ENCODE measurements at places on chromosomes 3 and 15. TPM values are rescaled to one million over a fixed set of nuclear protein-coding genes. Genes with fewer than 3 reads are reported as not detected.
A peak's percentile ranks its signal among the peaks of the same experiment; 100 is the strongest.

DNA sequence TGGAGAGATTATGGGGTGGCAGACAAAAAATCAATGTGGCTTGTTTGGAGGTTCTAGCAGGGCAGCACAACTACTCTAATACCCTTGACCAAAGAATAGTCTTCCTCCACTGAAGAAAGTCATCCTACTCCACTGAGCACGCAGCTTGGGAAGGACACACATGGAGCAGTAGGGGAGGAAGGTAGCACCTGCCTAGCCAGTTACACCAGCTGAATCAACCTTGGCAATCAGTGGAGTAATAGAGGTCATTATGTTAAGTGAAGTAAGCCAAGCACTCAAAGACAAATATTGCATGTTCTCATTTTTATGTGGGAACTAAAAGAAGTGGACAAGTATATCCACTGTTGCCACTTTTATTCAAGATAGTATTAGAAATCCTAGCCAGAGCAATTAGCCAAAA, 555.8 kb upstream of the ALCAM start:
- H3K4me3 ChIP-seq = no peak overlapping the region
- no peaks in the 10 kb centered on the region for H3K27me3 ChIP-seq
- H3K27ac ChIP-seq = no peak overlapping the region
- no peaks in the 10 kb centered on the region for H3K4me1 ChIP-seq
- no peaks in the 10 kb centered on the region for H3K36me3 ChIP-seq

SYNM gene
- 1.3 TPM for total RNA-seq

- no peak overlapping the region for H3K27ac ChIP-seq
- H3K4me3 ChIP-seq = no peak overlapping the region
- H3K27me3 ChIP-seq = no peaks in the 10 kb centered on the region
- DNase-seq = no peak
- no peaks in the 10 kb centered on the region for H3K4me1 ChIP-seq
Observed at GRCh38 chr3:191441687-191442086, 19.3 kb upstream of the PYDC2 start.

DNA sequence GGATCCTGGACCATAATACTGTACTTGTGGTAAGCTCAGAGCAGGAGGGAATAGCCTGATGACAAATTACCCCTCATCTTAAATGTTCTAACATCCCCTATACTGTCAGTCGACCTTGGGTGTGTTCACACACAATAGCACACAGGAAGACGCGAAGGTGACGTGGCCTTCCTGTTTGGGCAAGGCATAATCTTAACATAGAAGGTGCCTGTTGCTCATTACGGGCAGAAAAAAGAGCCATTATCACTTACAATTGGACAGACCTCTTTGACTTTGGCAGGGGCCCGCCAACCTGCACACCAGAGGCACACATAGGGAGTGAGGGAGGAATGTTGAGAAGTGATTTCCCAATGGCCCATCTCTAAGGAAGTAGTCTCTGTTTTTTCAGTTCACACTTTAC, 144.2 kb downstream of the ANO10 start:
- H3K27me3 ChIP-seq = no peaks in the 10 kb centered on the region
- peak overlapping the region; percentile 35 for H3K4me3 ChIP-seq
- peak overlapping the region; percentile 91 for H3K27ac ChIP-seq
- H3K4me1 ChIP-seq = peaks cover 45% of the 10 kb centered on the region
- DNase-seq = peak; percentile 83

GRCh38 chr3:125357032-125357658, 18.0 kb downstream of the ZNF148 start:
- H3K27me3 ChIP-seq = no peaks in the 10 kb centered on the region
- H3K4me1 ChIP-seq = peaks cover 54% of the 10 kb centered on the region
- peak overlapping the region; percentile 78 for H3K27ac ChIP-seq
- peak; percentile 69 for DNase-seq

SYNPR gene
- total RNA-seq = not detected

IMP3 gene
- total RNA-seq = 46.1 TPM

ACY1 gene
- total RNA-seq = 68.9 TPM

DNA sequence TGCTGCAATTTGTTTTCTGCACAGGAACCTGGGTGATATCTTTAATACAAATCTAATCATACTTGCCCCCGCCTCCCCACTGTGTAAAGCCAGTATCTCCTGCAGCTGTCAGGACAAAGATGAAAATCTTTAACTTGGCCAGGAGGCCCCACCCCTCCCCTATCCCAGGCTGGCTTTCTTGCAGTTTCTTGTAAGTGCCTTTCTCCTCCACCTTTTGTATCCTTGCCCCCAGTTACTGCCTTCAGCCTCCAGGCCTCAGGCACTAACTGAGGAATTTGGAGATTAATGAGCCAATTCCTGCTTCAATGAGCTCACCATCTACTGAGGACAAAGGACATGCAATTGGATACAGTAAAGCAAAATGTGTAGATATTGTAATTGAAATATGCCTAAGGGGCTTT, 6.5 kb downstream of the GCSAM start:
- peak overlapping the region; percentile 59 for H3K27ac ChIP-seq
- peaks cover 19% of the 10 kb centered on the region for H3K36me3 ChIP-seq
- DNase-seq = no peak
- H3K27me3 ChIP-seq = no peaks in the 10 kb centered on the region
- H3K4me3 ChIP-seq = peak overlapping the region; percentile 20
- peaks cover 55% of the 10 kb centered on the region for H3K4me1 ChIP-seq

- peaks cover 3% of the 10 kb centered on the region for H3K27me3 ChIP-seq
- H3K4me3 ChIP-seq = no peak overlapping the region
- no peaks in the 10 kb centered on the region for H3K4me1 ChIP-seq
- H3K27ac ChIP-seq = no peak overlapping the region
- DNase-seq = no peak
Observed at GRCh38 chr15:78363381-78363734, 23.2 kb downstream of the CRABP1 start.

GRCh38 chr3:107740992-107741896, 218.5 kb downstream of the BBX start:
- H3K36me3 ChIP-seq = no peaks in the 10 kb centered on the region
- DNase-seq = no peak
- no peaks in the 10 kb centered on the region for H3K4me1 ChIP-seq
- H3K4me3 ChIP-seq = no peak overlapping the region
- no peak overlapping the region for H3K27ac ChIP-seq
- no peaks in the 10 kb centered on the region for H3K27me3 ChIP-seq

IGSF11 gene
- 0.12 TPM for total RNA-seq

DNA sequence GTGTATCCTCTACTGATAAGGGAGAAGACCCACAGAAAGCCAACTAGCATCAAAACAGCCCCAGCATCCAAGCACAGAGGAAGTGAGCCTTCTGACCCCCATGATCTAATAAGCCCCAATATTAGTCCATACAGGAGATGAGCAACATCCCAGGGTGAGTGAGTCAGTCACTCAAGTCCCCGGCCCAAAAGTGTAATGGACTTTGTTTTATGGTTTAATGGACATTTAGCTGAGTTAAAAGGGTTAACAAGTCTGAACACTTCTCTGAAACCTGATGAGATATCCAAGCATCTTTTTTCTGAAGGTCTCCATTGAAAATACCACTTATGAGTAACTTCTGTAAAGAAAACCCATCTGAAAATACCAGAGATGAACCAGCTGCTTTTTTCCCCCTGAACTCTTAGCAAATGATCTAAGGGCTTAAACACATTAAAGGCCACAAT, 115.6 kb downstream of the GREM1 start:
- no peak overlapping the region for H3K27ac ChIP-seq
- no peaks in the 10 kb centered on the region for H3K4me1 ChIP-seq
- H3K4me3 ChIP-seq = no peak overlapping the region
- peaks cover 11% of the 10 kb centered on the region for H3K27me3 ChIP-seq
- H3K36me3 ChIP-seq = no peaks in the 10 kb centered on the region

GRK7 gene
- not detected for total RNA-seq

BFSP2 gene
- not detected for total RNA-seq

DNA sequence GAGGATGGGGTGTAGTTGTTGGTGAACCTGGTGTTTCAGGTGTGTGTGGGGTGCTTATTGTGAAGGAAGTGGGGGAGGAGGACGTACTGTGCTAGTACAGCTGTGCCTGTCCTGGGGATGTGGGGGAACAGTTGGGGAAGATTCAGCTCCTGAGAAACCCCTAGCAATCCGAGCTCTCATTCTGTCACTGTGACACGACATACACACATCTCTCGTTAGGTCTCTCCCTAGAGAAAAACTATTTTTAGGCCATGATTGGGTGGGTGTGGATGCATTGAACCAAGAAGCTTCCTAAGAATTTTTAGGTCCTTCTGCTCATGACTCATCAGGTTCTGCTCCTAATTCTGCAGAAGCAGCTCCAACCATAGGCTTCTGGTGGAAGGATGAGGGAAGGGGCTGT, 54.3 kb downstream of the SLC30A4 start:
- H3K27ac ChIP-seq = no peak overlapping the region
- H3K4me1 ChIP-seq = no peaks in the 10 kb centered on the region
- no peaks in the 10 kb centered on the region for H3K36me3 ChIP-seq
- no peak for DNase-seq

POC1A gene
- total RNA-seq = 32.7 TPM

GRCh38 chr15:80536716-80537115, 132.5 kb downstream of the ARNT2 start:
- no peaks in the 10 kb centered on the region for H3K36me3 ChIP-seq
- H3K4me1 ChIP-seq = no peaks in the 10 kb centered on the region
- no peak for DNase-seq
- H3K27ac ChIP-seq = no peak overlapping the region
- no peak overlapping the region for H3K4me3 ChIP-seq

ESYT3 gene
- 1.1 TPM for total RNA-seq

- no peaks in the 10 kb centered on the region for H3K36me3 ChIP-seq
- H3K27me3 ChIP-seq = no peaks in the 10 kb centered on the region
- H3K4me3 ChIP-seq = no peak overlapping the region
- peaks cover 28% of the 10 kb centered on the region for H3K4me1 ChIP-seq
Observed at GRCh38 chr15:67105065-67105951, 39.9 kb downstream of the SMAD3 start.

GRCh38 chr3:103873021-103873420, 1438.2 kb downstream of the ZPLD1 start:
- H3K27me3 ChIP-seq = no peaks in the 10 kb centered on the region
- no peak overlapping the region for H3K27ac ChIP-seq
- no peak for DNase-seq
- H3K36me3 ChIP-seq = no peaks in the 10 kb centered on the region

UBAP1L gene
- total RNA-seq = 1.9 TPM

- H3K4me1 ChIP-seq = no peaks in the 10 kb centered on the region
- H3K36me3 ChIP-seq = no peaks in the 10 kb centered on the region
- H3K27ac ChIP-seq = no peak overlapping the region
- H3K27me3 ChIP-seq = no peaks in the 10 kb centered on the region
- no peak overlapping the region for H3K4me3 ChIP-seq
Observed at GRCh38 chr3:14822670-14823390, 4.1 kb downstream of the FGD5 start.

DNA sequence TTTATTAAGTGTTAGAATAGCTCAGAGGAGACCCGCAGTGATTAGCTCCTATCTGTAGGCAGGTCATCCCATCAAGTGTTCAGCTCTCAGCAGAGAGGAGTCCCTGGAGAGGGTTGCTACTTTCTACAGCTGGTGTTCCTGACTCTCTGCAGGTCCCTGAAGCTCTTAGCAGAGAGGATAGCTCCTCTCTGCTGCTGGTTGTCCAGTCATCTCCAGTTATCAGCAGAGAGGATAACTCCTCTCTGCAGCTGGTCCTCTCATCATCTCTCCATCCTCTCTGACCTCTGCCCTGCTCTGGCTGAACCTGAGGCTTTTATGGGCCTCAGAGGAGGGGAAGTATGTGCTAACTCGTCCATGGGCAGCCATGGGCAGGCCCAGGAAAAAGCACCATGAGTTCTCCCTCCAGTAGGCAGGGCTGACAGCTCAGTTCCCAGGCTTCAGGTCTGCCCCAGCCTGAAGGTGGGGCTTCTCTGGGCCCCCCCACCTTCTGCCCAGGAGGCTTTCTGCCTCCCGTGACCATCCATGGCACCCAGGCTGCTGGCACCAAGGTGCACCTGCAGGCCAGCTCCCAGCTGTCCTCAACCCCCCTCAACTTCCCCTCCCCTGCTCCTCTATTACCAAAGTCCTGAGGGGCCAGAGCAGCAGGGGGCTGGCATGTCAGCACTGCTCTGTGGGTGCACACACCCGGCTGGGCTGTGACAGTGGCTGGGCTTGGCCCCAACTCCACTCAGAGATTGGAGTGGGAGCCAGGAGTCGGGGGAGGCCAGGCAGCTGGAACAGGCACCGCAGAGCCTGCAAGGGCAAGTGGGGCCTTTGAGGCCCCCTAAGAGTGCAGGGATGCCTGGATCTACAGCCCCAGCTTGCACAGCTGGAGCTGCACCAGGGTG, 98.9 kb upstream of the FRMD4B start:
- H3K4me3 ChIP-seq = no peak overlapping the region
- H3K27me3 ChIP-seq = peaks cover 22% of the 10 kb centered on the region
- no peak overlapping the region for H3K27ac ChIP-seq
- no peak for DNase-seq

CRABP1 gene
- 0.38 TPM for total RNA-seq

DNA sequence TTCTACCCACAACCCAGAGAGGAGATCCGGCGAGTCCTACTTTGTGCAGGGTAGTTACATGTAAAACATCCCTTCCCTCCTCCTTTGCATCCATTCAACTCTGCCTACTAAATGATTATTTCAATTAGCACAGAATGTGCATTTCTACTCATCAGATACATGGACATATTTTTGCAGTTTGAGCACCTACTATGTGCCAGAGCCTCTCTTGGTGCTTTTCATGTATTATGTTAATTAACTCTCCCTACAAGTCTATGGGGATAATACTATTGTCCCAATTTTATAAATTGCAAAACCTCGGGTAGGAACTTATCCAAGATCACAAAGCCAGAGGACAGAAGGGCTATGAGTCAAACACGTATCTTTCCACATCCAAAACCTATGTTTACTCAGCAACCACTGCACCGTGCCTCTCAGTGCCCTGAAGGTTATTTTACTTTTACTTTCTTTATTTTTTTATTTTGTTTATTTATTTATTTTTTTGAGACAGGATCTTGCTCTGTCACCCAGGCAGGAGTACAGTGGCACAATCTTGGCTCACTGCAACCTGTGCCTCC, 432.8 kb downstream of the MAGI1 start:
- H3K4me3 ChIP-seq = no peak overlapping the region
- H3K4me1 ChIP-seq = no peaks in the 10 kb centered on the region
- no peak for DNase-seq
- H3K27ac ChIP-seq = no peak overlapping the region
- H3K36me3 ChIP-seq = no peaks in the 10 kb centered on the region

FAM227B gene
- 2.0 TPM for total RNA-seq

GRCh38 chr3:129469026-129469425, 29.0 kb downstream of the IFT122 start:
- no peak overlapping the region for H3K4me3 ChIP-seq
- H3K4me1 ChIP-seq = peaks cover 8% of the 10 kb centered on the region
- no peak overlapping the region for H3K27ac ChIP-seq
- no peaks in the 10 kb centered on the region for H3K27me3 ChIP-seq

GRCh38 chr15:60417112-60417511, 19.3 kb upstream of the ANXA2 start:
- H3K27ac ChIP-seq = no peak overlapping the region
- no peaks in the 10 kb centered on the region for H3K4me1 ChIP-seq
- no peaks in the 10 kb centered on the region for H3K27me3 ChIP-seq
- peaks cover 12% of the 10 kb centered on the region for H3K36me3 ChIP-seq
- DNase-seq = no peak
- H3K4me3 ChIP-seq = no peak overlapping the region

DNA sequence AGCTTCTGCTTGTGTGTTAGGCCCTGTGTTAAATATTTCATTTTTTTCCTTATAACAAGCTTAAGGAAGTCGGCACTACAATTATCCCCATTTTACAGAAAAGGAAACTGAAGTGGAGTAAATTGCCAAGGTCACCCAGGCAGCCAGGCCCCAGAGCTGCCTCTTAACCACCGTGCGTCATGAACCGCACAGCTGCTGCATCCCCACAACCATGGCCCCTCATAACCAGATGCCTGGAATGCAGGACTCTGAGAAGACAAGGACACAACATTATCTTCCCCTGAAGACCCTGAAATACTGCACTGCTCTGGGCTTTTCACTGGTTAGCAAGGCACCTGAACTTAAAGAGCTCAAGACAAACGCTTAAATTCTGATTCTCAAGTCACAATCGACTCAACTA, 14.6 kb downstream of the LRIG1 start:
- no peak for DNase-seq
- H3K4me3 ChIP-seq = no peak overlapping the region
- no peaks in the 10 kb centered on the region for H3K36me3 ChIP-seq
- H3K4me1 ChIP-seq = peaks cover 76% of the 10 kb centered on the region
- H3K27me3 ChIP-seq = no peaks in the 10 kb centered on the region

All from activated naive CD4-positive, alpha-beta T cell treated with anti-CD3 and anti-CD28 coated beads for 36 hours (primary cell).